ENCODE measurements at places on chromosomes 2 and 18. TPM values are rescaled to one million over a fixed set of nuclear protein-coding genes. Genes with fewer than 3 reads are reported as not detected.

- DNase-seq = no peak
Observed at GRCh38 chr2:119728421-119728820, 31.3 kb upstream of the PTPN4 start.

GRCh38 chr18:54585743-54586142, 5.3 kb upstream of the DYNAP start:
- DNase-seq = no peak

GRCh38 chr2:143842836-143843235, 677.1 kb downstream of the ZEB2 start:
- DNase-seq = no peak

GRCh38 chr2:174699993-174700766, 64.1 kb downstream of the CHRNA1 start:
- no peak for DNase-seq

- no peak for DNase-seq
Observed at GRCh38 chr2:26559556-26559955, 81.6 kb downstream of the CIB4 start.

GRCh38 chr2:225930687-225931086, 531.2 kb downstream of the NYAP2 start:
- DNase-seq = no peak

GRCh38 chr2:192593561-192593960, 398.8 kb upstream of the TMEFF2 start:
- no peak for DNase-seq

MC4R gene
- total RNA-seq = not detected

- no peak for DNase-seq
Observed at GRCh38 chr2:5377323-5377722, 314.9 kb upstream of the SOX11 start.

CMPK2 gene
- 8.3 TPM for total RNA-seq

PCARE gene
- not detected for total RNA-seq

GTF2A1L gene
- not detected for total RNA-seq

GRCh38 chr2:102050854-102051391, 59.2 kb downstream of the IL1R2 start:
- DNase-seq = peak; percentile 93

- DNase-seq = peak; percentile 86
Observed at GRCh38 chr2:26299471-26300101, 46.4 kb upstream of the SELENOI start.

ADD2 gene
- total RNA-seq = 5.5 TPM

- DNase-seq = no peak
Observed at GRCh38 chr18:60110836-60111235, 211.0 kb downstream of the PMAIP1 start.

- DNase-seq = no peak
Observed at GRCh38 chr2:37984176-37984575, 59.1 kb downstream of the RMDN2 start.

ADI1 gene
- total RNA-seq = 25.1 TPM

FAP gene
- not detected for total RNA-seq

- DNase-seq = no peak
Observed at GRCh38 chr2:223008162-223008561, 43.8 kb upstream of the KCNE4 start.

- no peak for DNase-seq
Observed at GRCh38 chr18:49855711-49856415, 42.5 kb upstream of the ACAA2 start.

GRCh38 chr2:124978597-124978996, 953.5 kb downstream of the CNTNAP5 start:
- DNase-seq = no peak

GRCh38 chr18:30245766-30246455, 796.6 kb downstream of the DSC3 start:
- no peak for DNase-seq

DNA sequence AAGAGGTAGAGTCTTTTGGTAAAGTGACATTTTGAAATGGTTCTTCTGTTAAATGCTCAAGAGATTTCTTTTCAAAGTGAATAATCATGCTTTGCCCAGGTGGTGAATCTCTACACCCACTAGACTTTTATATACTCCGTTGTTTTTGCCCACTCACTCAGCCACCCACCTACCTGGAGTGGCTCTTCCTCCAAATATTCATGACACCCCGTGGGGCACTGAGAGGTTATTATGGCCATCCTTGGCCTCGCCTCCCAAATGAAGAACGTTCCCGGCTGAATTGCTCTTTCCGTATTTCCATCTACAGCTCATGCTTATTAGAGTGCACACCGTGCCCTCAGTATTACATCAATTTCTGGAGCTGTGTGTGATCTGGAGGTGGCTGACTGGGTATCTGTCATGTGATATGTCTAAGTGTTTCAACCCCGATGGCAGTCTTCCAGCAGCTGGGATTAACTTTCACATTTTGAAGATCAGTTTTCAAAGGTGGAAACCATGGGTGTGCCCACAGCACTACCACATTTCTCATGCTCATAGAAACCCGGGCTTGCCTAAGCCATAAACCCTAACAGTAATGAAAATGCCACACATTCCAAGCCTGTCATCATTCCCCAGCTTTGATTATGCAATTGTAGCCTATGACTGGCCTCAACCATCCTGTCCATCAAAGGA, 406.6 kb upstream of the MMADHC start:
- peak; percentile 36 for DNase-seq

EFR3B gene
- total RNA-seq = 1.7 TPM

DNA sequence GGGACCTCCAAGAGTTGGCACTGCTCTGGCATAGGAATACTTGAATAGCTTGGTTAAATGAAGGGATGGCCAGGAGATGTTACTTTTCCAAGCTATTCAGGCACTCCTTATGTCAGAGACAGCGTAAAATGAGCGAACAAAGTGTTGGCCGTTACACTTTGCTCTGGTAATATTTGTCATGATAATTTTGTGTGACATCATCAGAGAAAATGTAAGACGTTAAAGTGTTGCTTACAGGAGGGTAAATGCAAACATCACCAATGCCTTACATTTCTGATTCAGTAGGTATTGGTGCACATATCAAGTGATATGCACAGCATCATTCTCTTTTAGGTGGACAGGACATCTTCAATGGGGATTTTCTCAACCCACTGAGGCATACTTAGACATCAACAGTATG, 46.0 kb downstream of the PLEKHA3 start:
- DNase-seq = no peak

EVX2 gene
- total RNA-seq = not detected

MAB21L4 gene
- total RNA-seq = 0.45 TPM

DNA sequence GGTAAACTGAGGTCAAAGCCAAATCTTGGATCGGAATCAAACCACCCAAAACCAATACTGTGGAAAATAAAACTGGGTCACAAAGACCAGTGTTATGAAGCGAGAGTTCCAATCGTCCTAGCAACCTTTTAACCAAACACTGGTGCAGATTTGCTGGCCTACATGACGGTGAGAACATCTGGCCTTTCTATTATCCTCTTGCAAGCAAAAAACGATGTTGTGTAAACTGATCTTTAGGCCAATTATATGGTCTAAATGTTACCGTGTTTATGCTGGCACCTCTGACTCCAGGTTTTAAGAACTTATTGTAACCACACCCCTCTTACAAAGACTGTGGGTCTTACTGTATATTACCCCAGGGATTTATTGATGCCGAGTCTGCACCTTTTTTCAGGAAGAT, 145.9 kb downstream of the GFPT1 start:
- peak; percentile 36 for DNase-seq

DNA sequence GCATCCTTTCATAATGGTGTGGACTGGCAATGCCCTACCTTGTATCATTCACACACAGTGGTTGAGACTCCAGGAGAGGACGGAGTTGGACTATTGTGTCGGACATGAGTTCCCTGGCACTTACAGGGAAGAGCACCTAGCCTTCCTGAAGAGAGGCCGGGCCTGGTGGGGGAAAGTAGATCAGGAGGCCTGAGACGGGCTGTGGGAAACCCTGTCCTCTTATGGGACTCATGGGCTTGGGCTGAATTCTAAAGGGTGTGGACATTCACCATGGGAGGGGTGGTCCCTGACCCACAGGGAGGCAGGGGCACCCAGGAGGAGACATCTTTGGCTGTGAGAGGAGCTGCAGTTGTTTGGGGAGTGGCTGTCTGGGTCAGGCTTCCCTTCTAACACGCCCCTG, 286.5 kb downstream of the PHLPP1 start:
- DNase-seq = no peak

DNA sequence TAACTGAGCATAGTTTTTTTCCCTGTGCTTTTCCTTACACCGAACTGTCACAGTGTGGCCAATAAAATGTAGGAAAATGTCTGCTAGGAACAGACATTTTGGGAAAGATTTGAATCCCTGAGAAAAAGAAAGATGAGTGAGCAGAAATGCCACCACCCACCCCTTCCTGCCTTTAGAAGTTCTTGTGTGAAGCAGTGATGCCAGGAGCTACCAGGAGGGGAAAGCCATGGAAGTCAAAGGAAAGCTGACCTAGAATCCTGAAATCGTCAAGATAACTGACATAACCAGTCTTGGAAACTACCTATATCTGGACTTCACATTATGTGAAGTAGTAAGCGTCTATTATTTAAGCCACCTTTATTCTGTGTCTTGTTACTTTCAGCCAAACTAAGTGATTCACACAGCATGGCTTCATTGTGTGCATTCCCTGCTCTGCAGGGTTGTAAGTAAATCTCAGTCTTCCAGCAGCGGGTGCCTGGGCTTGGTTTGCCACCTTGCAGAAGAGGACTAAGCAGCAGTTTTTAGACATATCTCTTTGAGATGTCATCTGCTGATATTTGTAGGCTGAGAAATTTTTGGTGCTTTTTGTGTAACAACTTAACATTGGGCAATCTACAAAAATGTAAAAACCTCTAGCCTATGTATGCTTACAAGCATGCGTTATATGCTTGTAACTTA, 11.2 kb upstream of the SPRED2 start:
- DNase-seq = no peak

- DNase-seq = no peak
Observed at GRCh38 chr2:182448371-182448770, 21.5 kb upstream of the PDE1A start.

- no peak for DNase-seq
Observed at GRCh38 chr18:12989397-12990122, 1.6 kb upstream of the CEP192 start.

DNA sequence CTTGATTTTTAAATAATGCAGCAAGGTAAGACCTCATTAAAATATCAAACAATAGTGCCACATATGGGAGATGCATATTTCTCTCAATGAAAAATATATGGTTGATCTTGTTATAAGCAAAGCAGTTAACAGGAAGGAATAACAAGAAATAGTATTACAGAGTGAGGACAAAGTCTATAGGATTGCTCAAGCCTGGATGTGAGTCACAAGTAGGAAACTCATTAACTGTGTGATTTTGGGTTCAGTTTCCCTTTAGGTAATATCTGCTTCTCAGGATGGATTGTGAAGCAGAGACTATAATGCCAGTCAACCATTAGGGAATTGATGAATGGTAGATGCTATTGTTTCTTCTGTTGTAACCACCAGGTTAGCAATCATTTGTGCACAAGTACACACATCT, 42.9 kb upstream of the SPHKAP start:
- DNase-seq = no peak

DNA sequence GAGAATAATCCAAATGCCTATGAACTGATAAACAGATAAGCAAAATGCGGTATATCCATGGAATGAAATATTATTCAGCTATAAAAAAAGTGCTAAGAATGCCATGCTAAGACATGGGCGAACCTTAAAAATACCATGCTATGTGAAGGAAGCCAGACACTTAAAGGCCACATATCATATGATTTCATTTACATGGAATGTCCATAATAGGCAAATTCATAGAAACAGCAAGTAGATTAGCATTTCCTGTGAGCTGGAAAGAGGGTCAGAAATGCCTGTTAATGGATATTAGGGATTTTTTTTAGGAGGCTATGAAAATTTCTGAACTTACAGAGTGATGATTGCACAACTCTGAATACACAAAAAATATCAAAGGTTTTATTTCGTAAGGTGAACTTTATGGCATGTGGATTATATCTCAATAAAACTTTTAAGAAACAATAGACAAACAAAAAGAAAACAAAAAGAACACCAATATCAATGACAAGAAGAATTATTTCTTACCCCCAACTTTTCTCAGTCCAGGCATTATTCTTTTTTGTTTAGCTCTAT, 1207.7 kb downstream of the SUCLG1 start:
- no peak for DNase-seq

- DNase-seq = peak; percentile 36
Observed at GRCh38 chr18:23871410-23871809, 143.1 kb upstream of the TTC39C start.

DNA sequence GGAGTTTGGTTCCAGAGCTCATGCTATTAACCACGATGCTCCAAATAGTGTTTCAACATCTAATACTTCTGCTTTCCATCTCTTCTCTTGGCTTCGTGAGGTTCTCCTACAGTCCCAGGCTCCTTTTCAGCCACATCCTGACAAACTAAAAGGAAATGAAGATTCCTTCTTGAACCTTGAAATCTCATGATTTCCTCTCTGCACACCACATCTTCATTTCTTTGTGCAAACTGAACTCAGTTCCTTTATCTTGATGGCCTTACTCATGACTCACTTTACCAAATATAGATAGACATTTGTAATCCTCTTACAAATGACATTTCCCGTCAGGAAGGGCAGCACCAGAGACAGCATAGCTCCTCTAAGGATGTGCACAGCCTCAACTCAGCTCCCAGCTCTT, 50.0 kb upstream of the ITGA4 start:
- DNase-seq = no peak

GRCh38 chr2:73907840-73908452, 15.1 kb downstream of the ACTG2 start:
- no peak for DNase-seq

DNA sequence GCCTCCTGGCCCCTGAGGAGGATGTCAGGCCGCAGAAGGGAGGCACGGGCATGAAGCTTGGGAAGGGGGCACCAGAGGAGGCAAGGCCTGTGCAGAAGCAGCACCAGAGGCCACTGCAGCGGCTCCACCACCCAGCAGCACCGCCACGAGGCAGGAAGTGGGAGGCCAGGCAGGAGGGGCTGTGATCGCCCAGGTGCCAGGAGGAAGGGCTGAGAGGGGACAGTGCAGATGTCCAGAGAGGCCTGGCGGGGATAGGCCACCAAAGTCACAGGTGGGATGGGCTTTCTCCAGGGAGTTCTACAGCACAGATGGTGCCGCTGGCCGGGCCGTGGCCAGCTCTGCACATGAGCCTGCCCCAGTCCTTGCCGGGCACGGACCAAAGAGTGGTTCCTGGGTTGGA, 6.0 kb upstream of the ALPI start:
- no peak for DNase-seq

HEATR5B gene
- total RNA-seq = 71.8 TPM

DNA sequence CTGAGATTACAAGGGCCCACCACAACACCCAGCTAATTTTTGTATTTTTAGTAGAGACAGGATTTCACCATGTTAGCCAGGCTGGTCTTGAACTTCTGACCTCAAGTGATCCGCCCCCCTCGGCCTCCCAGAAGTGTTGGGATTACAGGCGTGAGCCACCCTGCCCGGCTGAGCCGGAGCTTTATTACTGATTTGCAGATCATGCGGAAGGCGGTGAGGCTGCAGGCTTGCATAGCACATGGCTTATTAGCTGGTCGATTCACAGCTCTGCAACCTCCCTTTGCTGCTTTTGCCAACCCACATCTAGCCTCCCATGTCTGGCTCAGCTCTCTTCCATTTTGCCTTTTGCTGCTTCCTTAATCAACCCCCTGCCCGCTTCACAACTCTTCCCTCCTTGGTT, 210.3 kb downstream of the VAPA start:
- no peak for DNase-seq

- no peak for DNase-seq
Observed at GRCh38 chr2:135245071-135245470, 193.0 kb downstream of the RAB3GAP1 start.
